Activated naive CD4-positive, alpha-beta T cell treated with Interleukin-2 at 50 U/mL for 16 hours (primary cell): ENCODE measurements at places on chromosomes 6 and 20.

DNA sequence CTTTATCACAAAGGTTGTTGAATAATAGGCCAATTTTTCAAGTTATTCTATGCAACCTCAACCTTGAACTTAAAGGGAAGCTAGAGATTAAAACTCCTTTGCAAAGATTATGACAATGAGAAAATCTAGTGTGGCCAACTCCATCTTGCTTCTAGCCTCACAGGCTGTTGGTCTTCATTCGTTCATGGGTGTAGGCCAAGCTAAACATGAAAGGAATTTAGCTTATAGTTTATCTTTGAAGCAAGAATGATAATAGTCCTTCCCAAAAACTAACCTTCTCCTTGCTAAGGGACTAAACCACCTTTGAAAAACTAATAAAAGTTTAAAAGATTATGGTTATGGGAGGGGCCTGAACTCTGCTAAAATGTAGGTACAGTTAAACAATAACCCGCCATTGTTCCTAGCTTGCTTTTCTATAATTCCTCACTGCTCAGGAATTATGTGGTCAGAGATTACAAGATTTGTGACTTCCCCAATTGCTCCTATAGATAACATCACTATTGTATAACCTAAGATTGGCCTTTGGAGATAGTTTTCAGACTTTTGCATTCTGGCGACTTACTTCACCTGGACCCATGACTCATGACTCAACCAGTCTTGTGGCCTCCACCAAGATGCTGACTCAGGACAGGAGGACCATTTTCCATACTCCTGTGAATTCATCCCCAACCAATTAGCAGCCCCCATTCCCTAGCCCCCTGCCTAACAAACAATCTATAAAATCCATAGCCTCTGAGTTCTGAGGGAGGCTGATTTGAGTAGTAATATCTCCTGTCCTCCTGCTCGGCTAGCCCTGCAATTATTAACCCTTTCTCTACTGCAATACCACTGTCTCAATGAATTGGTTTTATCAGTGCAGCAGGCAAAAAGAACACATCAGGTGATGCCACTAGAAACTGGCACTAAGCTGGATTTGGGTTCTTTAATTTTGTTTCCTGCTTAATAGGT is 154.5 kb downstream of the CD83 start:
- DNase-seq = no peak

DNA sequence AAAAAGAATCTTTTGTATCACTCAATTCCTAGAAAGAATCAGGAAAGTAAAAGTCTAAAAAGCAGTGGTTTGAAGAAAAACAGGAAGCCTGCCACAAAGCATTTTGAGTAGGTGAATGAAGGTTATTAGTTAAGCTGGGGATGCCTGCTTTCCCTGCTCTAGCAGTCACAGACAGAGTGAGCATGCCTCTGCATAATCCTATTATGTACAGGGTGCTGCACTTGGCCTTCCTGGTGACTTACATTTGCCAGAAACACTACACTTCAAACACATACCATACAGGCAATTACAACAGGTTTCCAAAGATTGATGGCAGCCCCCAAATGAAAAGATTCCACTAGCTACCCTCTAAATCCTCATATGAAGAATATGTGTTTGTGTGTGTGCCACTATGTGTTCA is 130.8 kb downstream of the TPBG start:
- no peak for DNase-seq

DNA sequence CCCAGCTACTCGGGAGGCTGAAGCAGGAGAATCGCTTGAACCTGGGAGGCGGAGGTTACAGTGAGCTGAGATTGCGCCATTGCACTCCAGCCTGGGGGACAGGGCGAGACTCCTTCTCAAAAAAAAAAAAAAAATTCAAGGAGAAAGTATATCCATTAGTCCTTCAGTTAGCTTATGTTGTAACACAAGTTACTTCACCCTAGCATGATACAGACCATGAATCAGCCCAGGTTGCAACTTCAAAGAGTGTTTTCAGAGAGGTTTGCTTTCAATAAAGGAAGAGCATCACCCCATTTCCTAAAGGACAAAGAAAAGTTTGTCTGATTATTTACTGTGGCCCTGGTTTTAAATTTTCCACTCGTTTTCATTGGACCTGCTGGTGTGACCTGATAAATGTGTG is 73.0 kb downstream of the SERAC1 start:
- DNase-seq = no peak

DNA sequence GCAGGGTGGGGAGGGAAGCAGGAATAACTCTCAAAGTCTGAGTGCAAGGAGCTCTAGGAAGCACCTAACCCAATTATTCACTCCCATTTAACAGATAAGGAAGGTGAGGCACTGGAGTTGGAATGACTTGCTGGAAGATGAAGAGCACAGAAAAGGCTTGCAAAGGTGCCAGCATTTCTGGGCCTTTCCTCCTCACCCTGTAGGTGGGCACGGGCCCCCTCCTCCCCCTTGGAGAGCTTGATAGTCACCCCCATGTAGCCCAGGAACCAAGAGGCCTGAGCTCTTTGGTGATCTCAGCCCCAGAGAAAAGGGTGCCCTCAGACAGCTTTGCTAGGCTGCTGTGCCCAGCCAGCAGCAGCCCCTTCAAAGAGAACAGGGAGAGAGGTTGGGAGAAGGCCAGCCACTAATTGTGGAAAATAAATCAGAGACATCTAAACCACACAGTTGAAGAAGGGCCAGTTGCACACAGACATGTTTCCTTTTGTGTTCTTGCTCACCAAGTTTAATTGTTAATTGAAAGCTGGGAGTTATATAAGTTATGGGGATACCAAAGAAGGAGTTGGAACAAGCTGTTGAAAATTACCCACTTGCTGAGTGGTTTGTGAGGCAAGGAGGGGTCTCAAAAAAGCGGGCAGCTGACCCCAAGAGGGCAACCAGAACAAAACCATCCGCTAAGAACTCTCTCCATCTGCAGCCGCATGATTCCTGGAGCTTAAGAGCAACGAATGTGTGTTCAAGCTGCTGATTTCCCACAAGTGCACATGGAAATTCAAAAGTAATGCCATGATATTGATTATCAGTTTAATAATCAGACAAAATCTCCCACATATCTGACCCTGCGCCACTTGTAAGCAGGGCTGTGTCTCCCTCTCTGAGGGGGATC is 77.0 kb downstream of the MRPL14 start:
- DNase-seq = no peak

DNA sequence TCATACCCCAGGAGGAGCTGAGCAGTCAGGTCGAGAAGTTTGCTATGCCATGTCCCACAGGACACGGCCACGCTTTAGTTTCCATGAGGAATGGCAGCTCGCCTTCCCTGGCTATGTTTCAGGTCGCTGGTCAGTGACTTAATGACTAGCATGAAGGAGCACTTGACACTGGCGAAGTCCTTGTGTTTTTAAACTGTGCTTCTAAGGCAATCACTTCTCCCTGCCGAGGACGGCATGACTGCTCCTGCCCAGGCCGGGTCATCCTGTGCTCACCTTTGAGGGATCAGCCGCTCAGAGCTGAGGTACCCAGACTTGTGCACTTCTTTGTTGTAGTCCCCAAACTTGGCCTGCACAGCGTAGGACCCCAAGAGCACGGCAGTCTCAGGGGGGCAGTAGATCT is 34.1 kb downstream of the EZR start:
- DNase-seq = no peak

- no peak for DNase-seq
Observed at GRCh38 chr6:6452002-6452401, 131.5 kb upstream of the F13A1 start.

DNA sequence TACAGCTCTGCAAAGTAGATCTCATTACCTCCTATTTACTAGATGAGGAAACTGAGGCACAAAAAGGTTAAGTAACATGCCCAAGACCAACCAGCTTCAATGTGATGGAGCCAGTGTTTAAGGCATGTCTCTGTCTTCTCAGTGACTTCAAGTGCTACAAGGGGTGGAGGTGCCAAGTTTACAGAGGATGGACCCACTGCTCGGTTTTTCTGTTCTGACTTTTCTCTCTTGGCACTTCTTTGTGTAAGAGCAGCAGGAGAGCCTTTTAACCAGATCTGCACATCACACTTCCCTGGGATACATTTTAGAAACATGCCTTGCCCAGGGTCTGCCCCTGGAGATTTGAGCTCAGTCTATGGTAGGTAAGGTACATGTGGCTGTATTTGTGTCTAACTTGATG is 9.8 kb downstream of the WRNIP1 start:
- DNase-seq = no peak

GRCh38 chr20:56483970-56484369 is 15.5 kb downstream of the RTF2 start:
- DNase-seq = no peak

- no peak for DNase-seq
Observed at GRCh38 chr20:47998736-47999135, 213.5 kb upstream of the SULF2 start.

DNA sequence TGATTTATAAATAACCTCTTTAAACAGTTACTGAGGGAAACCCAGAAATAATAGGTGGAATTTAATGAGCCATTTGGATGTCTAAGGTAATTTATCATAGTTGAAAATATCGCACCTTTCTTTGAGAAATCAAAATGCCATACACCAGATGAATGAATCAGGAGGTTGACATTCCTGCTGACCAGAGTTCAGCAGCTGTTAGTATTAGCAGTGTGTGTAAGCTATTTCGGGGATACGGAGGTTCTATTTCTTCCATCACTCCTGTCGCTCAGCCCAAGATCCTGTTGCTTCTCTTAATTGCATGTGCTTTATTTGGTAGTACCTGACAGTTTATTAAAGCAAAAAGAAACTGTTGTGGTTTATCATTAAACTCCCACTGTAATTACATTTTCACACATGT is 67.1 kb downstream of the HDGFL1 start:
- DNase-seq = no peak

- DNase-seq = no peak
Observed at GRCh38 chr20:12640251-12640650, 368.5 kb upstream of the SPTLC3 start.

DNA sequence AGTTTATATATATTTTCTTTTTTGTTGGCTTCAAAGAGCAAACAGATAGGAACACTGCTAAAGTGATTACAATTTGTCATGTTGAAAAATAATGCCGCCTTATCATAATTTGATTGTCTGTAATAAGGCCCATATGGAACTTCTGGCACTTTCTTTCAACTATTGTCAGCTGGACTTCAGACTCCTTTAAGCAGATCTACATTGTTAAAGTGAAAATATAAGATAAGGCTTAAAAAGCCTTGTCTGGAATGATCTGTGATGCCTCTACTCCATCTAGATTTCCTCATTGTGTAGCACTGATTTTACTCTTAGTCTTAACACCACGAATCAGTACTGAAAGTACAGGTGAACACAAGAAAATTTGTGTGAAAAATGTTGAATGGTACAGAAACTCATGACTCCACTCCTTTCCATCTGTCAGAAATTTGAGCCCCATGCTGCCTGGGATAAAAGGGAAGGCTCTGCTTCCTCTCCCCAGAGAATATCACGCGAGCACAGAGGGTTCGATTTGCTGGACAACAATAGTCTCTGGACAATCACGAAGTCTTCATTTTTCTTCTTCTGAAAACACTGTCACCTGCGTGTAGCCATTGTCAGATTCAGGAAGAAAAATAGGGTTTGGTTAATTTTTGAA is 56.0 kb downstream of the BCAS1 start:
- DNase-seq = no peak

GRCh38 chr6:169044381-169045230 is 209.0 kb downstream of the THBS2 start:
- DNase-seq = no peak

- DNase-seq = no peak
Observed at GRCh38 chr6:129009851-129010250, 126.9 kb downstream of the LAMA2 start.

DNA sequence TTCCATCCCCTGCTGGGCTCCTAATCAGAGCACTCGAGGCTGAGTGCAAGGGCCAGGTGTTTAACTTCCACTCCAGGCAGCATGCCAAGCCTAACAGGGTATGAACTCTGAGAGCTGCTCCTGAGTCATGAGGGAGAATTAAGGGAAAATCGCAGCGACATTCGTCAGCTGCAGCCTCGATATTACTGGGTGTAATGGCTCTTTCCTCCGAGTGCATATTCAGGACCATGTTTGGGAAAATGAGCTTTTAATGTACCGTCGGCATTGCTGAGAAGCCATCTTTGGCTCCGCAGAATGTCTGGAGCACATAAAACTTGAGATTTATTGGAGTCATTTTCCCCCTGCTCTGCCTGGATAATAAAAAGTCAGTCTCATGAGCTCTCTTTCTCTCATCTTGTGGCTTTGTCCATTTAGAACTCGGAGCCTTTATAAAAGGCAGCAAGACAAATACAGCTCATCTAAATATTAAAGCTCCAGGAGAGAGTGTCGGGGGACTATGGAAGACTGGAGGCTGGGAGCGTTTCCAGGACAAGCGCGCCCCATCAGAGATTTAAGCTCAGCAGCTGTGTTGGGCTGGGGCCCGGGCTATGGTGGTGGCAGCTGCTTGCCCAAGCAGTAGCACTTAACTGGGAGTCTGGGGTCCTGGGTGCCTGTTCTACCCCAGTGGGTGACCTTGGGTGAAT is 103.7 kb downstream of the TOX2 start:
- no peak for DNase-seq

GRCh38 chr20:53281557-53282117 is 309.5 kb downstream of the TSHZ2 start:
- no peak for DNase-seq

DNA sequence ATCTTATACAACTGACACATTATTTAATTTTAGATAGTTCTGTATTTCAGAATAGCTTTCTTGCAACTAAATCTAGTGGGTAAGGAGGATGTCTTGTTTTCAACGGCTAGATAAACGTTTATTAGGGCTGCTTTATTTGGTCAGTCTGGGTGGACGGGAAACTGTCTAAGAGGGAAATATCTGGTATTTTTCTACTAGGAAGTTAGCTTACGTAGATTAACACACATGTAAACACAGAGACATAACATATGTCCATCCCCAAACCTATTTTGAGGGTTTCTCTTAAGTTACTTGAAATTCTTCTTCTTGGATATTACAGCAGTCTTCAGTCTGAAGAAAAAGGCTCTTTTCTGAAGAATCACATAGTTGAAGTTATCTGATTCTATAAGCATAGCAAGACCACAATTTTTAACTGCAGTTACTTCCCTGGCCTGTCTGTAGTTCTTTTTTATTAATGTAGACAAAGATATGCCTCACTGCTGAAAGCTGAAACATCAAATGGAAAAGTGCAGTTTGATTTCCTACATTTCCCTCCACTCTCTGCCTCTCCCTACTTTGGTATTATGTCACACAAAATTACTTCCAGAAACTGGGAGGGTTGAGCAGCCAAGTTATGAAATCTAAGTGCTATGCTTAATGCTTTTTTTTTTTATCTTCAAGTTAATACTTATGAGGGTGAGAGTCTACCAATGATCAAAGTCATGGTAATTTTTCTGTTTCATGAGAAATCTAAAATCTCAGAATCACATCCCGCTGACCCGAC is 37.4 kb downstream of the PLAGL1 start:
- no peak for DNase-seq

GRCh38 chr6:81126150-81126549 is 626.3 kb downstream of the TENT5A start:
- no peak for DNase-seq

DNA sequence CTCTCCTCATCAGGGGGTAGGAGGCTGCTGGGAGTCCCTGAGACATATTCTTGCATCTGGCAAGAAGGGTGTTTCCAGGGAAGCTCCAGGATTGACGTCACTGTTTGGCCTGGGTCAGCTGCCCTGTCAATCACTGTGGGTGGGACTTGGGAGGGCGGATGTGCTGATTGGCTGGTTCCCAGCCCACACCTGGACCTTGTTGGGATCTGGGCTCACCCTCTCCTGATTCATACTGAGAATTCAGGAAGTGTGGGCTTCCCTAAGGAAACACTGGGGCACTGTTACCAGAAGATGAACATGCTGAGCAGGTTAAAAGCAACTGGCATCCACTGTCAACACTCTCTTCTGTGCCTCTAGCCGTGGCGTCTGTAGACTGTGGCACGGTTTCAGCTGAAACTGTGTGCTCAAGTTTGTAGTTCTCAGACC is 36.5 kb downstream of the CDH26 start:
- DNase-seq = no peak

GRCh38 chr20:64234291-64234791 is 21.2 kb upstream of the PCMTD2 start:
- DNase-seq = no peak
